Urothelium cell line (cell line): ENCODE measurements at places on chromosomes 13 and 19.

- DNase-seq = no peak
These were observed 378.3 kb downstream of the GPC5 start for GRCh38 chr13:91776611-91777193.

- no peak for DNase-seq
These were observed 19.4 kb downstream of the BRCA2 start for GRCh38 chr13:32334671-32335070.

GRCh38 chr19:5948752-5949564 lies 29.0 kb downstream of the RANBP3 start:
- DNase-seq = no peak

- DNase-seq = no peak
These were observed 12.0 kb upstream of the LAIR1 start for GRCh38 chr19:54376610-54377285.

- no peak for DNase-seq
These were observed 340.0 kb upstream of the SLITRK5 start for GRCh38 chr13:87331178-87331577.

- DNase-seq = no peak
These were observed 310.8 kb downstream of the SLC7A1 start for GRCh38 chr13:29284726-29285125.

- DNase-seq = no peak
These were observed 471.7 kb upstream of the KLHL1 start for GRCh38 chr13:70579941-70580340.

GRCh38 chr19:45824041-45824471 lies 8.9 kb upstream of the RSPH6A start:
- DNase-seq = no peak

GRCh38 chr13:32538143-32538620 lies 413 bp downstream of the N4BP2L2 start:
- peak; percentile 11 for DNase-seq

- DNase-seq = no peak
These were observed 756.5 kb upstream of the KLHL1 start for GRCh38 chr13:70864731-70865130.

DNA sequence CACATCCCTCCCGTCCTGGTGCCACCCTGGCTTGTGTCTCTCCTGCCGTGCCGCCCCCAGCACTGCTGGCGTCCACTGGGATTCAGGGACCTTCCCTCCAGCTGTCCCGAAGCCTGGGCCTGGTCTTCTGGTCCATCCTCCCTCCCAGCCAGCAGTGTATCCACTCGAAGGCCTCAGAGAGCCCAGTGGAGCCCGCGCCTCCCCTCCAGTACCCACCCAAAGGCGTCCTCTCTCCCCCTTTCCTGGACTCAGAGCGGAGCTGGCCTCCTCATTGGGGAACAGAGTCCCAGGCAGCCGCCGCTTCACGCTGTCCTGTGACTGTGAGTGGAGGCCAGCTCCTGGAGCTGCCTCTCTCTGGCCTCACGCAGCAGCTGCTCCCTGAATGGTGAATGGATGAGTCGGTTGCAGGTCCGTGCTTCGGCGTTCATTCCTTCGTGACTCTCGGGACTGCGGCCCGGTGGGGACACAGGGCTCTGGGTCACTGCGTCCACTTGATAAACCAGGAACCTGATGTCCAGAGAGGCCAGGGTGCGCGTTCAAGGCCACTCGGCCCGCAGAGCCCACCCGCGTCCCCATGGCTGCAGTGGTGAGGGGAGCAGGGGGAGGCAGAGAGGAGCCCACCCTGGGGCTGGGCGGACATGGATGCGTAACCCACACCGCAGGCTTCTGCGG lies 12.1 kb downstream of the ONECUT3 start:
- no peak for DNase-seq

DNA sequence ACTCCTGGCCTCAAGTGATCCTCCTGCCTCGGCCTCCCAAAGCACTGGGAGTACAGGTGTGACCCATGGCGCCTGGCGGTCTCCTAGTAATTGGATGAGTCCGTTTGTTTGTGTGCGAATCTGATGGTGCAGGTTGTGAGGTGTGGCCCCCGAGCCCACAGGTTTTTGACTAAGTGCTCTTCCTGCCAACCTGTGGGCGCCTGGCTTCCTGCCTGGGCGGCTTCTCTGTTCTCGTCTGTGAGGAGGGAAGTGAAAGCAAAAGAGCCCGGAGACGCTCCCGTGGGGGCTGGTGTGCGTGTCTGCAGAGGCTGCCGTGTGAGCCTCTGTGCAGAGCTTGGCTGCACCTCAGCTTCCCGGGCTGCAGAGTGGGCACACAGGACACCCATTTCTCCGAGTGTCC lies 10.0 kb downstream of the ARHGAP45 start:
- peak; percentile 25 for DNase-seq

GRCh38 chr13:52599037-52599847 lies 43.0 kb upstream of the HNRNPA1L2 start:
- peak; percentile 17 for DNase-seq

DNA sequence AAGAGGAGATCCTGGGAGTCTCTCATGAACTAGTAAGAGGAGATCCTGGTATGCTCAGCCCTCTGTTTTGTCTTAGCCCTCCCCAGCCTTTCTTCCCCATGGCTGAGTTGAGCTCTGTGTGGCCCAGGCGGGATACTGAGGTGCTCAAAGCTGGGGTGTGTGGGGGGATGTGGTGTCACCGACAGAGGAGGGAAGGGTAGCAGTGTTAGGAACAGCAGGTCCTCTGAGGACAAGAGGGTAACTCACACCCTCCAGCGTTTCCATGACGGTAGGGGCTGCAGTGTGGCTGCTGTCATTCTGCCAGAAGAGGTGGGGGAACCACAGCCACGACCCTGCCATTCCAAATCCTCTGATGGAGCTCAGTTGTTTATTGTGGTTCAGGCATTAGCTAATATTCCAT lies 691 bp downstream of the KIR2DL4 start:
- DNase-seq = no peak

DNA sequence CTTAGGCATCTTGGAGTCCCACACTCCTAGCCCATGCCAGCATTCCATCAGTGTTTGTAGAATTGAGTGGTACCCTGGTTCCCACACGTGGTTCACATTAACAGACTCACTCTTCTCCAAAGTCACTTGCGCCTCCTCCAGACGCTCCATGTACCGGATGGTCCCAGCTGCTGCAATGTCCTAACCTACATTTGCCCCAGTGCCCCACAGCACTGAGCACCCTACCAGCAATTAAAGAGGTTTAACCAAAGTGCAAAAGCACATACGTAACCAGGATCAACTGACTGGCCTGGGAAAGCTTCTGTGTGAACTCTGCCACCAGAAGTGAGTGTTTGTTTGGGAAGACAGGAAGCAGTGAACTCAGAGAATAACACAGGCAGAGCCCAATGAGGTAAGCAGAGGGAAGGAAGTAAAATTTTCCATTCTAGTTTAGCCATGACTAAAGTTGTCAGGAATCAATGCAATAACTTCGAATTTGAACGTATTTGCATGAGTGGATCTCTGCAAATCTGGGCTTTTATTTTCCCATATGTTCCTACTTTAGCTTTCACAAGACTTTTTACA lies 7.3 kb upstream of the MEDAG start:
- peak; percentile 21 for DNase-seq

DNA sequence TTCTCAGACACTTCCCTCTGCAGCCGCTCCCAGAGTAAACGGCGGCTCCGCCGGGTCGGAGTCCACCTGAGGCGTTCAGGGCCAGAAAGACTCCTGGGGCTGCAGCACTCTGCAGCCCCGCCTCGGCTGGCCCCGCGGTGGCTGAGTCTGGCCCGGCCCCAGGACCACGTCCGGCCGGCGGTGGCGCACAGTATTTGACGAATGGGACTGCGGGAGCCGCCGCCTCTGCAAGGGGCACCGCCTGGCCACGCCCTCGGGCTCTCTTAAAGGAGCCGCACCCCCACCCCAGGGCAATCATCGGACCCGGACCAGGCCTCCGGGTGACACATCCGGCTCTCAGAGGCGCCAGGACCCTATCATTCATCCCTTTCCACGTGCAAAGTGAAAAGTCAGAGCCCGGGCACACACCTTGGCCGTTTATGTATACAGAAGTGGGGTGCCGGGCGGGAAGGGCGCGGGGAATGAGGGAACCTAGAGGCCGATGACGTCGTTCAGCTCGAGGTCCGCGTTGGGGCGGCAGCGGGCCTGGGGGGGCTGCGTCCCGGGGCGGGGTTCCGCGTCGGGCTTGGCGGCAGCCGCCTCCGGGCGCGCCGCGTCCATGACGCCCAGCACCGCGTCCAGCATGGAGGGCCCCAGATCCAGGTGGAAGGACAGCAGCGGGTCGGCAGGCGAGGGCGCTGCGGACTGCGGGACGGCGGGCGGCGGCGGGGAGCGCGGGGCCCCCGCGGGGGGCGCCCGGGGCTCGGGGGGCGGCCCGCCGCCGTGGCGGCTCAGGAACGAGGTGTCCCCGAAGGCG lies 1.2 kb upstream of the LENG9 start:
- peak; percentile 94 for DNase-seq

- peak; percentile 56 for DNase-seq
These were observed 12.7 kb upstream of the ZNF121 start for GRCh38 chr19:9597027-9597426.

DNA sequence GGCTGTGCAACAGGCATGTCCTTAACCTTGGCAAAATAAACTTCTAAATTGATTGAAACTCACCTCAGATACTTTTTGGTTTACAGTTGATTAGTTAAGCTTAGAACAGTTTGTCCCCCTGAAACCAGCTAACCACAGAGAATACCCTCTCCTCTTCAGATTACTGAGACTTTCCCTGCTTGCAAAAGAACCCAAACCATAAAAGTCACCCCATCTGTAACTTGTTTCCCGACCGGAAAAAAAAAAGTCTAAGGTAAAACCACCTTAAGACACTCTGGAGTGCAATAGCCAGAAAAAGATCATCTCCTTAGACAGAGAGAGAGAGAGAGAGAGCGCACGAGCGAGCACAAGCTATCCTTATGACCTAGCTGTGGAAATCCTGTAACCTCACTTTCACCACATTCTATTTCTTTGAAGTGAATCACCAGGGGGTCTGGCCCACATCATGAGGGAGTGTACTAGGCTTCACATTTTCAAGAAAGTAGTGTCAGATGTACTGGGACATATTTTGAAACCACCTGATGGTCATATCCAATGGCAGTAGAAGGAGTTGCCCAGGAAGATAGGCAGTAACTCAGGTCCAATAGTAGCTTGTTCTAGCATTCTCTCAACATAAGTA lies 11.1 kb upstream of the GTF2F2 start:
- DNase-seq = no peak

- peak; percentile 8 for DNase-seq
These were observed at the start of gene ZNF132 for GRCh38 chr19:58439576-58440554. ZNF132 (minus strand) TSS chr19:58440153; CDS start chr19:58439821, 332 bp downstream.

- no peak for DNase-seq
These were observed 126.4 kb upstream of the FRY start for GRCh38 chr13:31904941-31905824.

DNA sequence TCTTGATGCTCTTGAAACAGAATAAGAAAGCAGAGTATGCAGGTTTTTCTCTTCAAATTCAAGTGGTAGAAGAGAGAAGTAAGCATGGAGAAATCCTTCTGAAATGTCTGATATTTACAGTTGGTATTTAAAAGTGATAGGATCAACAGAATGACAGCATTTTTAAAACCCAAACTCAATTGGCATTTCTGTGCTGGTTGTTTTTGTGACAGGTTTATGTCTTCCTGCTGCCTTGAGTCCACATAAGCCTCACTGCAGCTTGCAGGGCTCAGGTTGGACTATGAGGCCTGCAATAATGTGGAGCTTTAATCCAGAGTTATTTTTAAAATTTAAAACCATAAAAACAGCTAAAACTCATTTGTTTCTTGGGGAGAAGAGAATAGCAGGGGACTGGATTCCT lies 105.1 kb downstream of the ZAR1L start:
- DNase-seq = no peak

DNA sequence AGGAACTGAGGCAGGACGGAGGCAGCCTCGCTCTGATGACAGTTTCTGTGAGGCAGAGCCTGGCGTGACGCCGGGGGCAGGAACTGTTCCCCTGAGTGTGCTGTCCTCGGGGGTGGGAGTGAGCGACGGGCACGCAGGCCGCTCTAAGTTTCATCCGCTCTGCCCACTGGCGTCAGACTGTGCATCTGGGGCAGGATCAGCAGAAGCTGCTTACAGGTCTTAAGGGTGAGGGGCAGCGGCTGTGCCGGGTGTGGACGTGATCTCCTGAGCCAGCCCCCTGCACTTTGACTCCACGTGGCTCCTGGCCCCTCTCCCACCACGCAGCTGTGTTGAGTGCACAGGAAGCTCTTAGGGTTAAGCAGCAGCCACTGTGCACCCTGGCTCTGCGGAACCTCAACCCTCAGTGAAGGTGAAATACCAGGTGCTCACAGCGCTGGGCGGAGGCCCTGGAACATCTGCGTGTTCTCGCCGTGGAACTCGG lies 1.5 kb downstream of the GRK1 start:
- no peak for DNase-seq
